ENCODE measurements at places on chromosomes 3 and 15.

DNA sequence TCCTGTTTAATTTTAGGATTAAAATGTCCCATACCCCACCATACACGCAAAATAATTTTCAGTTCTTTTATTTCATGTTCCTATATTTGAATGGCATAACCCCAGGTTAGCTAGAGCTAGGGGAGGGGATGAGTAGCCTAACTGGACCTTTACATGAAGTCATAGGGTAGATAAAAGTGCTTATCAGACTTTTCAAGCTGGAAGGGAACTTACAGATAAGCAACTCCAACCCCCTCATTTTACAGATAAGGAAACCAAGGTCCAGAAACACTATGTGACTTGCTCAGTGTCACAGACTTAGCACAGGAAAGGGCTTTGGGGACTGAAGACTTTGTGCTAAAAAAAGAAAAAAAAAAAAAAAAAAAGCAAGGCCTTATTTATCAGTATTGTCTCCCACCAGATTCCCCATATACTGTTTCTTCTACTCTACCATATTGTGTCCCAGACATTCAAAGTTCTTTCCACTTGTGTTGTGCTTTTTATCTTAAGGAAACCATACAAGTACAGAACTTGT, 10.6 kb upstream of the TNIK start:
- DNase-seq: no peak

DNA sequence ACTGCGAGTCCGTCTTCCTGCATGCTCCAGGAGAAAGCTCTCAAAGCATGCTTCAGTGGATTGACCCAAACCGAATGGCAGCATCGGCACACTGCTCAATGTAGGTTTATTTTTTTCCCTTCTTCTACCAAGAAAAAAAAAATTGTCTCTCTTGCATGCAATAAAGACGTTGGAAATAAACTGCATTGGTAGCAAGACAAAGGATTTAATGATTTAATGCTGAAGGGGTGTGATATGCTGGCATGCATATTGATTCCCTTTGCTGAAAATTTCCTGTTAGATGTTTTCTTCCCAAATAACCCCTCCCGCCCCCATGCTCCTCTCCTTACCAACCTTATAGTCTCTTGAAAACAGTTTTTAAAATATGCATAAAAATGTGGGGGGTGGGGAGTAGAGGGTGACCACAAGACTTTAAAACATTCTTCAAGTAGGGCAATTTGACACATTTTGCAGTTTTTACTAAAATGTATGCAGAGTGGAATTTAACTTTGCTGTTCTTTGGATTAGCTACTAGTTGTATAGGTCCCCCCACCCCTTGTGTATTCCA, 799 bp downstream of the RARB start:
- no peak for DNase-seq

DNA sequence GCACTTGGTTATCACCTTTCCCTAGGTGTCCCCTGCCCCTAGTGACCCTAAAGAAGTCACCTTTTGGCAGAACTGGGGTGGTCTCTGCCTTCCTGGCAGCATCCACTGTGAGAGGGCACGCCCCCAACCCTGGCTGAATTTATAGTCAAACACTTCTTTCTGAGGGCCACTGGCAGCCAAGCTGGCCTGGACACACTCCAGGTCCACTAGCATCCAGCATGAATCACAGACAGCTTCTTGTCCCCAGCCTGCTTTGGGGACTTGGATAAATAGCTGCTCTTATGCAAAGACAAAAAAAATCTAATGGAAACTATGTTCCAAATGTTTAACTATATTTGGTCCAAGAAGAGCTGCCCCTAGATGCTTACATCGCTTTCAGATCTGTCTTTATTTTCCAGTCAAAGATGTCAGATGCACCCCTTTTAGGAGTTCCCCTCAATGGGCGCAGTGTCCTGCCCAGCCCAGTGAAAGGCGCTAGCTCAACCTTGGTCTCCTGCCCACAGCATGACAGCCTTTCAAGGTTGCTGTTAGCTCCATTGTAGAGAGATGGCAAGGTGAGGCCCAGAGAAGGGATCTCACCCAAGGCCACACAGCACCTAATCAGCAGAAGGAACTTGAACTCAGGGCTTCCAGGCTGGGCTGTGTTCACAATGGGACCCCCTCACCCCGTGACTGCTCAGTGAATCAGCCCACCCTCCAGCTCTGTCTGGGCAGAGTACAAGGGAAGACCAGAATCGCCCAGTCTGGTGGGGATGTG, 7.0 kb downstream of the RASL12 start:
- DNase-seq: no peak

DNA sequence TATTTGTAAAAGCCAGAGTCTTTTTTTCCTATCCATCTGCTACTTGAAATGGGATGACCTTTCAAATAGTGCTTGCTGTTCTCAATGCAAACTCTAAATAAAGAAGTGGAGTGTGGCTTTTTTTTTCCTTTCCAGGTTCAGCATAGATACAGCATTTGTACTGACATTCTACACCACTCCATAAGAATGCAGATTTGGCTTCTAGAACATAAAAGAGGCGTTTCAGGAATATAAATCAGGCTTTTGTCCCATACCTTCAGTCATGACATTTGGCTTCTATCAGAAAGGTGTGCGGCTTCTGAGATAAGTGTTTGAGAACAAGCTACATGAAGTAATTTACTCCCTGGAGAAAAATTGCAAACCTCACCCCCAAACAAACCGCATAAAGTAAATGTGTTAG, 553.1 kb downstream of the FHIT start:
- DNase-seq: no peak
